ENCODE measurements at places on chromosomes 6 and 20. TPM values are rescaled to one million over a fixed set of nuclear protein-coding genes. Genes with fewer than 3 reads are reported as not detected.

DNA sequence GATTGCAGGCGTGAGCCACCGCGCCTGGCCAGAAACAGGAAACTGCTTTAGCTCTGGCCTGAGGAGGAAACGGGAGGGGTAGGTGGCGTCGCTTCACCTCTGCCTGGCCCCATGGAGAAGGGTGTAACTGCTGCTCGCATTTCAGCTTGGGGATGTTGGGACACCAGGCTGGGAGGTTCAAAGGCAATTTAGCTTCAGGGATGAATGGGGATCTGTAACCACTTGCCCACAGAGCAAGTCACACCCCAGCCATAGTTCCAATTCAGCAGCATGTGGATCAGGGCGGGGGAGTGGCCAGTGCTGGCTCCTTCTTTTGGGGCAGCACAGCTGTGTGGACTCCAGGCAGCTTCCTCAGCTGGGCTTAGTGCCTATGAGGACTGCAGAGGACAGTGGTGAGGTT is 34.8 kb upstream of the NUP153 start:
- DNase-seq: no peak

DNA sequence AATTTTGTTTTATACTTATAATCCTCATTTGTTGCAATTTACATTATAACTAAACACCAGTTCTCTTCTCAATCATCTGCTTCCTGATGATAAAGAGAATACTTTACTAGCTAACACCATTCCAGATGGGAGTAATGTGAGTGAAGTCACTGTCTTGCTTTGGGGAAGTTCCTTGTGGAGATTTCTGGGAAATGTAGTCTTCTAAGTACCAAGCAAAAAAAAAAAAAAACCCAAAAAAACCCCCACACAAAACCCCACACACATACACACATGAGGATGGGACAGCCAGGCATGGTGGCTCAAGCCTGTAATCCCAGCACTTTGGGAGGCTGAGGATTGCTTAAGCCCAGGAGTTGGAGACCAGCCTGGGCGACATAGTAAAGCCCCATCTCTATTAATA is 2.2 kb upstream of the SNPH start:
- no peak for DNase-seq

GRCh38 chr6:138113588-138114210 is 6.5 kb upstream of the PERP start:
- DNase-seq: no peak

GRCh38 chr6:18507561-18507960 is 120.4 kb downstream of the RNF144B start:
- no peak for DNase-seq

DNA sequence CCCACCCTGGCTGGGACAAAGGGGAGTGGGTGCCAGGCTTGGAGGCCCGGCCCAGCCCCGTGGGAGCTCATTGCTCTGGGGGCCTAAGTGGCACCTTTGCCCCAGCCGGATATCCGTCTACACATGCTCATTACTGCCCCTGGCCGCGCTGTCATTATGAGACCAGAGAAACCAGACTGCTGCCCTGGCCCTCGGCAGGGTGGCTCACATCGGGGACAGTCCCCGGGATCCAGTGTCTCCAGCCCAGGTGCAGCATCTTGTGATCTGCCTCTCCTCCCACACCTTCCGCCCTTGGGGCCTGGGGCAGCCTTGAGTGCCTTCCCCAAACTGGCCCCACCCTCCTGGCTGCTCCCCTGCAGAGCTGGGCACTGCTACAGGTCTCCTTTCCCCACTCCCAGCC is 4.9 kb downstream of the SRMS start:
- no peak for DNase-seq

GRCh38 chr20:36043892-36044515 is 75.6 kb downstream of the CNBD2 start:
- DNase-seq: no peak

- no peak for DNase-seq
Measured at GRCh38 chr20:60964911-60965310, 287.1 kb upstream of the CDH4 start.

- DNase-seq: no peak
Measured at GRCh38 chr20:61924858-61925554, 140.7 kb downstream of the TAF4 start.

- no peak for DNase-seq
Measured at GRCh38 chr20:16444057-16444777, 129.0 kb downstream of the KIF16B start.

POU5F1 gene
- 0.71 TPM for total RNA-seq

KCNG1 gene
- total RNA-seq: 0.27 TPM

LKAAEAR1 gene
- total RNA-seq: not detected

ZNF341 gene
- total RNA-seq: 1.1 TPM

CLDN20 gene
- total RNA-seq: not detected

ABCF1 gene
- total RNA-seq: 30.7 TPM

NOX3 gene
- total RNA-seq: not detected

SEL1L2 gene
- total RNA-seq: not detected

HUS1B gene
- not detected for total RNA-seq

FAXC gene
- not detected for total RNA-seq

All from left cardiac atrium (tissue), 4 donors.